ENCODE measurements at places on chromosomes 2 and 18. TPM values are rescaled to one million over a fixed set of nuclear protein-coding genes. Genes with fewer than 3 reads are reported as not detected.

The SLC9A4 gene
- total RNA-seq, result not detected

The SALL3 gene
- total RNA-seq, result not detected

The CXCR2 gene
- total RNA-seq, result not detected

The SLC4A3 gene
- 3.2 TPM for total RNA-seq

The HOXD13 gene
- 0.15 TPM for total RNA-seq

The PRKD3 gene
- 17.6 TPM for total RNA-seq

The WDR12 gene
- total RNA-seq, result 67.4 TPM

The LIMS4 gene
- 0.85 TPM for total RNA-seq

Data from A549 treated with Hydrocortisone at 1 μM for 4 hours (cell line).